ENCODE measurements at places on chromosomes 3 and 15.
A peak's percentile ranks its signal among the peaks of the same experiment; 100 is the strongest.

DNA sequence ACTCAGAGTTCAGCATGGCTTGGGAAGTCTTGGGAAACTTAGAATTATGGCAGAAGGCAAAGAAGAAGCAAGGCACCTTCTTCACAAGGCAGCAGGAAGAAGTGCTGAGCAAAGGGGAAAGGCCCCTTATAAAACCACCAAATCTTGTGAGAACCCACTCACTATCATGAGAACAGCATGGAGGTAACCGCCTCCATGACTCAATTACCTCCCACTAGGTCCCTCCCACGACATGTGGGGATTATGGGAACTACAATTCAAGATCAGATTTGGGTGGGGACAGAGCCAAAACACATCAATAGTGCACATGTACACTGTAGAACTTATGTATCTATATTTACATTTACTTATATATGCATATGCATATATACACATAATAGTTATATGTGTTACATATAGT lies 565.3 kb upstream of the NR2F2 start:
- no peak for DNase-seq

- no peak for DNase-seq
Measured at GRCh38 chr3:101900316-101900715, 51.0 kb downstream of the NFKBIZ start.

- no peak for DNase-seq
Measured at GRCh38 chr3:89395456-89395855, 288.0 kb downstream of the EPHA3 start.

DNA sequence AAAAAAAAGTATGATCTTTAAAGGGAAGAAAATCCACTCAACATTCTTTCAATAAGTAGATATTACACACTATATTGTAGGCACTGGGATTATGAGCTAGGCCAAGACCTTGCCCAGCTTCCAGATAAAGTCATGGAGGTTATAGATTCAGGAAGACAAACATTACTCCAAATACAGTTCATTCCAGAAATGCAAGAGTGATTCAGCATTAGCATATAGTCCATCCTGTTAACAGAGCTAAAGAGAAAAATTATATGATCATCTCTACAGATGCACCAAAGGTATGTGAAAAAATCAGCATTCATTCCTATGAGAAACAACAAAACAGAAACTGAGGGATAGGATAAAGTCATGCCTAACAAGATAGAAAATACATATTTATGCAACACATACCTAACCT lies 42.1 kb upstream of the NSMCE3 start:
- no peak for DNase-seq

DNA sequence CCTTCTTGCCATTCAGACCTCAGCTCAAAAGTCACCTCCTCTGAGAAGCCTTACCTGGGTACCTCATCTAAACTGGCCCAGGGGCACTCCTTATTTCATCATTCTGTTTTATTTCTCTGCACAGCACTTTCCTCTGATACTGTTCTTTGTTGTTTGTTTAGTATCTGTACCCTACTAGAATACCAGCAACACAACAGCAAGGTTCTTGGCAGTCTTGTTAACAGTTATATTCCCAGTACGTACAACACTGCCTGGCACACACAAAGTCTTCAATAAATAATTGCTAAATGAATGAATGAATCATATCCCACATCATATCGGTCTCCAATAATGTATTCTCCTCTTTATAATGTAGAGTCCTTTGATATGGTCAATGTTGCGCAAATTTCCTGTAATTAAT lies 188.1 kb downstream of the FOXP1 start:
- no peak for DNase-seq

DNA sequence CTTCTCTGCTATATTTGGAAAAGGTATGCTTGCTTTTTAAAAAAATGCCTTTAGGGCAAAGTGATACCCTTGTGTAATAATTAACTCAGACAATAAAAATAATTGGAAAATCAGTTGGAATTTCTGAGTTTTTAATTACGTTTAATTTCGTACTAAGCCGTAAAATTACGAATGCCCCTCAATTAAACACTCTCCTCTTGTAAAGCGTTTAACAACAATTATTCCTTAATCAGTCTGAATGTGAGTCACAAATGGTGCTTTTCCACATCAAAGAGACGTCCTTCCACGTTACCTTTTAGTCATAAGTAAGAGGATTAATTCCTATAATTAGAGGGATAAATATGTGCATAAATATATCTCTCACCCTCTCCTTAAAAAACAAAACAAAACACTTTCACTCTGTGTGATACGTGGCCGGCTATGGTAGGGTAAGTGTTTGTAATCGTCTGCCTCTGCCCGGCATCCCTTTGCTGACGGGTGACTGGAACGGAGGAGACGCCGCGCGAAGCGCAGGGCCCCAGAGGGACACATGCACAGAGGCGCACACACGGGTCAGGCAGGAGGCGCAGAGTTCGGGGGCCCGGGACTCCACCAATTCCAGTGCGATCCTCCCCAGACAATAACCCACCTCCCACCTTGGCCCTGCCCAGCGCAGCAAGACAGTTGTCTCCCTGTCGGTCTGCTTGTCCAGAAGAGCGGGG lies 9.7 kb upstream of the MEIS2 start:
- no peak for DNase-seq

- DNase-seq = no peak
Measured at GRCh38 chr3:5035692-5036391, 56.6 kb downstream of the BHLHE40 start.

- no peak for DNase-seq
Measured at GRCh38 chr3:15291589-15292541, 40.5 kb downstream of the SH3BP5 start.

- no peak for DNase-seq
Measured at GRCh38 chr3:193742628-193743027, 149.6 kb downstream of the OPA1 start.

DNA sequence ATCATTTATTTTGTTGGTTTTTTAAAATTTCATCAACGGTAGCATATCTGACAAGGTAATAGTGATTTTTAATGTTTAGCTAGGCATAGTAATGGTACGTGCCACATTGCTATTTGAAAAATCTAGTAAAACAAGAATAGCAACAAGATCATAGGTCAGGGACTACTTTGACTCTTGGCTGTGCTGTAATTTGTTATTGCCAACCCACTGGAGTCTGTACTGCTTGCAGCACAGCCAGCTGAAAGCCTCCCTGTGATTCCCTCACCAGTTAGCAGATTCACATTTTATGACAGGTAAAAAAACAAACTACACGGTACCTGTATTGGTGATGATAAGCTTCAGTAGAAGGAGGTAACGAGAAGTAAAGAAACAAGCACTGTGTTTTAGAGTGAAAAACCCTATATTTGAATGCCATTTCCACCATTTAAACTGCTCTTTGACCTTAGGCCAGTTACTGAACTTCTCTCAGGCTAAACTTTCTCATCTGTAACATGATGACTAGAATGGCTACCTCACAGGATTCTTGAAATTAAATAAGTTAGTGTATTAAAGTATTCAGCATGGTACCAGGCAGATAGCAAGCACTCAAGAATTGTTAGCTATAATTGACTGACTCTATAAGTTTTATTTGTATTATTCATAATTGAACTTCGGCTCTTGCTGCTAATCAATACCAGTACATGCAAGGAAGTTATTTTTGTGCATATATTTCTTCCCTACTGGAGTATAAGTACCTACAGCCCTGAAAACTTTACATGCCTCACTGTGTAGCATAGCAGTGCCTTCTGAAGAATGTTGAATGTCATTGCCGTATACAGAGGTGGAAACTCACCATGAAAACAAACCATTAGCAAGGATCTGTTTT lies 16.1 kb downstream of the FILIP1L start:
- DNase-seq = no peak

GRCh38 chr3:42014921-42015533 lies 53.1 kb upstream of the ULK4 start:
- peak; percentile 24 for DNase-seq

GRCh38 chr15:54282228-54282836 lies 304.1 kb downstream of the UNC13C start:
- no peak for DNase-seq

- DNase-seq = no peak
Measured at GRCh38 chr3:177283983-177284382, 86.7 kb upstream of the TBL1XR1 start.

DNA sequence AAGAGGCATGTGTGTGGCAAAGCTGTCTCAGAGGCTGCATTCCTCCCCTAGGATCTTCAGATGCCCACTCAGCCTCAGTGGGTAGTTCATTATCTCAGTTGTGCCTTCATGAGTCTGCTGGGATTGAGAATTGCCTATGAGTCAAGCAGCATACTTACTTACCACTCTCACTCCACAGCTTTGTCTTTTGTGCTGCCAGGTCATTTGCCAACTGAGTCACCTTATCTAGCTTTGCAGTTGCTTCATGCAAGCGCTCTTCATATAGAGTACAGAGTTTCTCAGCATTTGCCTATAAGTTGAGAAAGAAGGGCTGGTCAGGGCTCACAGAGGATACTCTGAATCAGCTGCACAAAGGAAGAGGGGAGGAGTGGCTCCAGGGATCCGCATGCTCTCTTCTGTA lies 89.5 kb downstream of the MYH15 start:
- DNase-seq = no peak

- no peak for DNase-seq
Measured at GRCh38 chr3:180275176-180275575, 238.4 kb upstream of the PEX5L start.

- peak; percentile 13 for DNase-seq
Measured at GRCh38 chr15:46312133-46312740, 677.4 kb downstream of the SQOR start.

DNA sequence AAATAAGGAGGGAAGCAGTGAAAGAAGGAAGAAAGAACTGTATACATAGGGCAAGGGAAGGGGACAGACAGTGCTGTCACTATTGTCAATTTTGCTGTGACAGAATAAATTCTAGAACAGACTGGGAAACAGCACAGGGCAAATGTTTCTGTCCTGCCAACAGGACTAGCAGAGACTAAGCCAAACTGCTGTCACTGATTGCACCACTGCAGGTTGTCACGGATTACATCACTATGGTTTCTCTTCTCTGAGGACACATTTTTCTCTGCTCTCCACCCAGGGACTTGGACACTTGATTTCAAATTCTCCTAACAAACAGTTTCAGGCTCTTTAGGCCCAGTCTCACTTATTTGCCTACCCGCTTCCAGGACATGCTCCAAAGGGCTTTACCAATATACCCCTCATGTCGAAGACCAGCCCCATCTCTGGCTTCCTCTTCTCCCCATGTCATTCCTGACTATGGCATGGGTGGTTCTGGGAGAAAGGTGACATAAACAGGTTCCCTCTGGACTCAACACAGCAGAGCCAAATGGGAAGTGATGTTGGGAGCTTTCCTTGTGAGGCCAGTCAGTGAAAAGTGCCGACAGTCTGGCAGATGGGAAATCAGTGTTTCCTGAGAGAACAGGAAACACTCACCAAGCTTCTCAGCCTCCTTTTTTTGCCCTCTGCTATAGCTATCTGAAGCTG lies 70.2 kb upstream of the ST3GAL6 start:
- no peak for DNase-seq

DNA sequence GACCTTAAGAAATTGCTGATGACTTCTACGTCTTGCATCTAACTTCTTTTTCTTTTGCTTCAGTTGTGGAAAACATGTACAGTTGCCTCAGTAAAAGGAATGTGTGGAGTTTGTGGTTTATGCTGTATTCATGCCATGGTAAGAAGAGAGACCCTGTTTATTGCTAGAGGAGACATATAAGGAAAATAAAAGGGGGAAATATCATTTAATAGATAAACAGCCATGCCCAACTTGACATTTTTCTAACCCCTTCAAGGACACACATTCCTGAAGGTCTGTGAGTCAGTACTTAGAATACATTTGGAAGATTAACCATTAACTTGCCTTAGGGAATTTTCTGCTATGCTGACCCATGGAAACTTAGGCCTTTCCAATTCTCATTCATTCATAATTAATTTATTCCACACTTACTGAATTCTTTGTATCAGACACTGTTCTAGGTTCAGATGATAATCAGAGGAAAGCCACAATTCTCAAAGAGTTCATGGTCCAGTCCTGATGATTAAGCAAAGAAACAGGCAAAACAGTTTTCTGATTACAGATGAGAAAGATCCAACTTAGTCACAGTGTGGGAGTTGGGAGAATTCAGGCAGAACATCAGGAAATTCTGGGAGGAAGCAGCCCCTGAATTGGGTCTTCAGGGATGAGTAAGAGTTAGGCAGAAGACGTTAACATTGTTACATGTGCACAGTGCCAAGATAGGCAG lies 329.8 kb upstream of the RASGRP1 start:
- no peak for DNase-seq

DNA sequence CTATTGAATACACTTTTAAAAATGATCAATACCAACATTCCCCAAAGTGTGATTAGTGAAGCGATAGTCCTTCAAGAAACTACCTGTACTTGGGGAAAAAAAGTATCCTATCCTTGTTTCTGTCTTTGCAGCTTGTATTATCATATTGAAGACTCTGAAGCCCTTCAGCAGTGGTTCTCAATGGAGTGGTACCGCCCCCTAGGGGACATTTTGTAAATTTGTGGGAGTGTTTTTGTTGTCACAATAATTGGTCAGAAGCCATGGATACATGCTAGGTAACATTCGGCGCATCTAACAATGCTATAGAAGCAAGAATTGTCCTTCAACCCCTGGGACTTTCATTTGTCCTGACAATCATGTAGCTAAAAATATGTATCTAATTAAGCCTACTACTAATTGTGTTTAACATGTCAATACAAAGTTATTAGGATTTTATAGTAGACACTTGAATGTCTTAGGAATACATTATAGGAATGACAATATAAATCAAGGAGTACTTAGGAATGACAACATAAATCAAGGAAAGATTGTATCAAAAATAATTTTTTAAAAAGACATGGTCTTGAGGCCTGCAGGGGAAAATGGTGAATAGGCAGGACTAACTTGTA lies 53.7 kb downstream of the NMD3 start:
- no peak for DNase-seq

All from hypothalamus (tissue), 51 donors.